ENCODE measurements at places on chromosomes 6 and 20. TPM values are rescaled to one million over a fixed set of nuclear protein-coding genes. Genes with fewer than 3 reads are reported as not detected.
A peak's percentile ranks its signal among the peaks of the same experiment; 100 is the strongest.

DNA sequence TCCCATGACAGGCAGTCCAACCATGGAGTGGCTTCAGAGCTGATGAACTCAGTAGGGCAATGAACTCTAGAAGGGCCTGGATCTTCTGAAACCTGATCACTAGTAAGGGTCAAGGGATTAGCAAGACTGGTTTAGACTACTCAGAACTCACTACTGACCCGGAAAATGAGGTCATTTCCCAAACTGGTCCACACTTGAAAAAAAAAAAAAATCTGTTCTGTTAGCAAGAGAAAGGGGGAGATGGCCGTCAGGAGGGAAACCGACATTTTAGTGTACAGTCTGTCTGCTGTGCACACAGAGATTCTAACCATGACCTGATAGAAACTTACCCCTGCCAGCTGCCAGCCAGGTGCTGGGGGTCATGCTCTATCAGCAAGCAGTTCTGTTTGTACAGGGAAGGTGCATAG, 262.4 kb upstream of the AGPAT4 start:
- DNase-seq: no peak
- H3K27ac ChIP-seq: no peak overlapping the region
- no peak overlapping the region for H3K4me3 ChIP-seq
- no peaks in the 10 kb centered on the region for H3K27me3 ChIP-seq

DNA sequence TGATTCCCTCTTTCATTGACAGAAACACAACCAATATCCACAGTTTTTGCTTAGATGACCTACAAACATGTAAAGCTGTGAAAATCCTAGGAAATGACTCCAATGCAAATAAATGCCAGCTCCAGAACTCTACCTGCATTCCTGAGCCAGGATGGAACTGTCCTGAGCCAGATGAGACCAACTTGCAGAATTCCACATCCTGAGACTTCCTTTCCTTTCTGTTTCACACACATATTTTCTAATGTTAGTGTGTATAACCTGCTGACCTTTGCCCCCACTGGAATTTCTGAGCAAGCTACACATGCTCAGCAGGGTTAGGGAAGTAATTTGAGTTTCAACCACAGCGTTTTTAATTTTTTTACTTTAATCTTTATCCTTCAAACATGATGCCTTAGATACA, 69.6 kb upstream of the ADGRF1 start:
- DNase-seq: peak; percentile 59
- no peaks in the 10 kb centered on the region for H3K27me3 ChIP-seq
- peaks cover 18% of the 10 kb centered on the region for H3K4me1 ChIP-seq

- no peaks in the 10 kb centered on the region for H3K27me3 ChIP-seq
- no peak for DNase-seq
- H3K4me1 ChIP-seq: no peaks in the 10 kb centered on the region
Observed at GRCh38 chr6:154071711-154072110, 32.7 kb downstream of the OPRM1 start.

- H3K27me3 ChIP-seq: no peaks in the 10 kb centered on the region
- no peak overlapping the region for H3K4me3 ChIP-seq
- DNase-seq: no peak
- H3K36me3 ChIP-seq: no peaks in the 10 kb centered on the region
- H3K4me1 ChIP-seq: no peaks in the 10 kb centered on the region
Observed at GRCh38 chr20:14744723-14745122, 407.3 kb upstream of the FLRT3 start.

DNA sequence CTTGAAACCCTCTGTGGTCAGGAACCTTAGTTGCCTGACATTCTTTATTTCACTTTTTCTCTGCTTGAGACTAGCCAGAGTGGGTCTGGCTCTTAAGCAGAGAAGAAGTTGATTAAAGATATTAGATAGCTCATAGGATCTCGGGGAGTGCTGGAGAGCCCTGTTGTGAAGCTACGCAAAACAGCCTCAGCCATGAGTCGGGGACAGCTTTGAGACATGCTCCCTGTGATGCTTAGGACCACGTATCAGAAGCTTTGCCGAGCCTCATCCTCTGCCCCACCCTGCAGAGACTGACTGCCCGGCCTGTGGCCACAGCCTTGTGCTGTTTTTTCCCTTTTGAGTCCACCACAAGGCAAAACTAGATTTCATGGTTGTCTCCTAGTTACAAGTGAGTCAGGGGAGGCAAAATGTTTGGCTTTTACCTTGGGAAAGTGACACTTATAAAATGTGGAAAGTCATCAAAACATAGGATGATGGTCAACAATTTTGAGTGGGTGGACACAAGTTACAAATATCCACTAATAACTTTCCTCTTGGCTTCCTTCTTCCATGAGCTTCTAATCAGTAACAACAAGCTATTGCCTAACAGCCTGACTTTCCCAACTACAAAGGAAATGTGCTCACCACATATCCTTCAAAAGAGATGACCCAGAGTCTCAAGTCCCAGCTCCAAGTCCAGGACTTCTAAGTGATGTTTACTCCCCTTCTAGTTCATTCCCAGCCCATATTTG, 108.4 kb downstream of the JAG1 start:
- no peaks in the 10 kb centered on the region for H3K4me1 ChIP-seq
- no peak overlapping the region for H3K4me3 ChIP-seq
- H3K27ac ChIP-seq: peak overlapping the region; percentile 41

GRCh38 chr6:33156561-33156960, 35.7 kb downstream of the COL11A2 start:
- H3K27ac ChIP-seq: no peak overlapping the region
- H3K4me1 ChIP-seq: peaks cover 8% of the 10 kb centered on the region
- H3K27me3 ChIP-seq: no peaks in the 10 kb centered on the region

- no peaks in the 10 kb centered on the region for H3K36me3 ChIP-seq
- H3K4me1 ChIP-seq: no peaks in the 10 kb centered on the region
- H3K27me3 ChIP-seq: no peaks in the 10 kb centered on the region
- no peak overlapping the region for H3K4me3 ChIP-seq
Observed at GRCh38 chr6:170203212-170203611, 87.7 kb downstream of the DLL1 start.

GRCh38 chr6:63742060-63742459, 106.5 kb downstream of the PHF3 start:
- H3K36me3 ChIP-seq: no peaks in the 10 kb centered on the region
- H3K27me3 ChIP-seq: no peaks in the 10 kb centered on the region
- no peak overlapping the region for H3K27ac ChIP-seq
- DNase-seq: no peak
- peaks cover 5% of the 10 kb centered on the region for H3K4me1 ChIP-seq
- H3K4me3 ChIP-seq: no peak overlapping the region

DNA sequence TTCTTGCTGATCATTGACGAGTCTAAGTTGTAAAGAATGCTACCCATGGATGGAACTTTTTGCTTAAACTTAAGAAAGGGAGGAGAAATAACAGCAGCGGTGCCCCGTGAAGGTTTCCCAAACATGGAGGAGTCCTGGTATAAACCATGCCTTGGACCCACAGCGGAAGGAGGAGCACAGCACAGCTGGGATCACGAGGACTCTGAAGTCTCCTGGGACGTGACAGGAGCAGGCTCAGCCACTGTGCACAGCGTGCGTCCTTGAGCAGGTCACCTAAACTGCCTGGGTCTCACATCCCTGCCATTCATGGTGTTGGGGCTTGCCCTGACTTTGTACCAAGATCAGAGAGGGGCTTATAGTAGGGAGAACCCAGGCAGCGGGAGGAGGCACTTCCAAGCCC, 56.1 kb upstream of the UNC93A start:
- no peaks in the 10 kb centered on the region for H3K36me3 ChIP-seq
- H3K27me3 ChIP-seq: peaks cover 27% of the 10 kb centered on the region
- H3K27ac ChIP-seq: no peak overlapping the region
- H3K4me3 ChIP-seq: no peak overlapping the region
- H3K4me1 ChIP-seq: no peaks in the 10 kb centered on the region

GRCh38 chr6:34031625-34032383, 114.1 kb downstream of the GRM4 start:
- no peak overlapping the region for H3K4me3 ChIP-seq

PREP gene
- polyA plus RNA-seq: 11.0 TPM

PRR18 gene
- polyA plus RNA-seq: not detected

PSORS1C1 gene
- polyA plus RNA-seq: 3.1 TPM

DNA sequence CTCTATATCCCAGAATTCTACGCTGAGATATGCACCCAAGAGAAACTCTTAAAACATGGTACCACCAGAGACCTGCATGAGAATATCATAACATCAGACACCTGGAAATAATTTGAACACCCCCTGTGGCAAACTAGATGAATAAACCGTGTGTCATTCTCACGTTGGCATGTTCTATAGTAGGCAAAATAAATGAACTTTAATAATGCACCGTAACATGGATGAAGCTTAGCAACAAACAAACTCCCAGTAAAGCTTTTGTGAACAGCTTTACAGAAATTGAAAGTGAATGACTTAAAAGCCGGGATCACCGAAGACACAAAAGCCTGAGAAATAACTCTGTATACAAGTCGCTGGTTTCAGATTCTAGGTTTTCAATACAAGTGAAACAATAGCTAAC, 1166.8 kb upstream of the CITED2 start:
- H3K27ac ChIP-seq: no peak overlapping the region
- H3K4me1 ChIP-seq: no peaks in the 10 kb centered on the region
- no peaks in the 10 kb centered on the region for H3K27me3 ChIP-seq
- H3K4me3 ChIP-seq: no peak overlapping the region
- no peak for DNase-seq

GRCh38 chr20:1131354-1131753, 13.0 kb downstream of the PSMF1 start:
- no peak overlapping the region for H3K27ac ChIP-seq
- H3K4me3 ChIP-seq: no peak overlapping the region
- no peaks in the 10 kb centered on the region for H3K27me3 ChIP-seq
- no peak for DNase-seq

All from stomach (tissue), 19 donors.